ENCODE measurements at places on chromosomes 6 and 20.

DNA sequence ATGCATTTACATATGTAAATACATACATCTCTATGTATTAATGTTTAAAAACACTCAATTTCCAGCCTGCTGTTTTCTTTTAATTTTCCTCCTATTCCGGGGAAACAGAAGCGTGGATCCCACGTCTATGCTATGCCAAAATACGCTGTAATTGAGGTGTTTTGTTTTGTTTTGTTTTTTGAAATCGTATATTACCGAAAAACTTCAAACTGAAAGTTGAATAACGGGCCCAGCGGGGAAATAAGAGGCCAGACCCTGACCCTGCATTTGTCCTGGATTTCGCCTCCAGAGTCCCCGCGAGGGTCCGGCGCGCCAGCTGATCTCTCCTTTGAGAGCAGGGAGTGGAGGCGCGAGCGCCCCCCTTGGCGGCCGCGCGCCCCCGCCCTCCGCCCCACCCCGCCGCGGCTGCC lies 355 bp upstream of the BMP2 start:
- no peak for DNase-seq

DNA sequence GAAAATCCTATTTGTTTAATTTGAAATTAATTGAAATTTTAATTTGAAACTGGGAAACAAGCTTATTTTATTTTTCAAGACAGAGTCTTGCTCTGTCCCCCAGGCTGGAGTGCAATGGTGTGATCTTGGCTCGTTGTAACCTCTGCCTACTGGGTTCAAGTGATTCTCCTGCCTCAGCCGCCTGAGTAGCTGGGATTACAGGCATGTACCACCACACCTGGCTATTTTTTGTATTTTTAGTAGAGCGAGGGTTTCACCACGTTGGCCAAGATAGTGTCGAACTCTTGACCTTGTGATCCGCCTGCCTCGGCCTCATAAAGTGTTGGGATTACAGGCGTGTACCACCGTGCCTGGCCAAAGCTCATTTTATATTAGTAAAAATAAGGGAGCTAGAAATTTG lies 4.2 kb downstream of the SRSF3 start:
- no peak for DNase-seq

DNA sequence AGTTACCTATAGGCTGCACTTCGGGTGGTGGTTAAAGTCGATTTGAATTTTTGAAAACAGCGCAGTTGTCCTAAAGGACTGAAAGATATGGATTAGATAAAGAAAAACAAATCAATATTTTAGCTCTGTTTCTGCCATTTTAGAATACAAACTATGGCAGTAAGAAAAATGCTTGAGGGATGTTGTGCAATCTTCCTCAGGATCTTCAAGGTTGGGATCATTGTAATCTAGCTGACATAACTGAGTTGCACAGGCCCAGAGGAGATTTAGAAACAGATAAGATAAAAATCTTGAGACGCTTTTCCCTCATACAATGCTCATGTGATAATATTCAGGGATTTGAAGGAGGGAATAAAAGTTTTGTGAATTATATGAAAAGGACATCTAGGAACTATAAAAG lies 926 bp downstream of the PEX3 start:
- DNase-seq = no peak

- DNase-seq = no peak
Observed at GRCh38 chr20:15789079-15789478, 784.2 kb downstream of the KIF16B start.

DNA sequence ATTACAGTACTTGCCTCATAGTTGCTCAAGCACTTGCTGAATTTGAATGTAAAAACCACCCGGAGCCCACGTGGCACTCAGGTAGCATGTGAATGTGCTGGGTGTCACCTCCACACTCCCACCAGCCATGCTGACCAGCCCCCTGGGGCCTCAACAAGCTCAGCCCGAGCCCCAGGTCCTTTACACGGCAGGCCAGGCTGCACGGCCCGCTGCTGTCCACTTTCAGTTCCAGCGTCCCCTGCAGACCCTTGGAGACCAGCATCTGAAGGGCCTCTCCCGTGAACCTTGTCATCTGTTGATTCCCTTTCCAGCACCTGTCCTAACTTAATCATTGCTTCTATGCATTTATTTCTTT lies 33.3 kb upstream of the ZBP1 start:
- DNase-seq = no peak

Data from GDM1 (cell line).